ENCODE measurements at places on chromosomes 13 and 19.
A peak's percentile ranks its signal among the peaks of the same experiment; 100 is the strongest.

DNA sequence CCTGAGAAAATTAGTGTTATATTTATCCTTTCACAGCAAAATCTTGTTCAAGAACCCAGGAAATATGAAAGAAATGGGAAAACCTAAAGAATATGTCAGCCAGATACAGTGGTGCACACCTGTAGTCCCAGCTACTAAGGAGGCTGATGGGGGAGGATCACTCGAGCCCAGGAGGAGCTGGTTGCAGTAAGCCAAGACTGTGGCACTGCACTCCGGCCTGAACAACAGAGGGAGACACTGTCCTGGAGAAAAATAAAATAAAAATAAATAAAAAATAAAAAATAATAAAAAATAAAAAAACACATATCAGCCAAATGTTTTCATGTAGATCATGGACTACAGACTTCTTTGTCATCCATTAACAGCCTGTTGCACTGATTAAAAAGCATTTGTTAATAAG is 244.8 kb upstream of the KLHL1 start:
- peak; percentile 56 for DNase-seq

GRCh38 chr19:47523473-47523872 is 8.6 kb upstream of the NAPA start:
- DNase-seq = no peak

DNA sequence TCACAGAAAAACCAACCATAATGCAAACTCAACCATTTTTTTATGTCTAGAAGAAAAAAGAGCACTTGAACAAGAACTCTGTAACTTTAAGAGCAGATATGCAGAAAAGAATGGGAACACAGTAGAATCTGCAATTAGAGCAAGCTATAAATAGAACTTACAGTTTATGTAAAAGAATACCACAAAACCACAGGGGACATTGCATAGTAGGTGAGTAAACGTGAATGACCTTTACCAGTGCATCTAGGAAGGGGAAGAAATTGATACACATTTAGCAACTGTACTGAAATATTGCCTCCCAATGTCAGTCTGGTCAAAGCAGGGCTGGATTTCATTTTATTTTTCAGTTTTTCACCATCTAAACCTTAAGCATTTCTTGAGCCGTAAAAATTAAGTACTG is 242.2 kb upstream of the EDNRB start:
- no peak for DNase-seq

DNA sequence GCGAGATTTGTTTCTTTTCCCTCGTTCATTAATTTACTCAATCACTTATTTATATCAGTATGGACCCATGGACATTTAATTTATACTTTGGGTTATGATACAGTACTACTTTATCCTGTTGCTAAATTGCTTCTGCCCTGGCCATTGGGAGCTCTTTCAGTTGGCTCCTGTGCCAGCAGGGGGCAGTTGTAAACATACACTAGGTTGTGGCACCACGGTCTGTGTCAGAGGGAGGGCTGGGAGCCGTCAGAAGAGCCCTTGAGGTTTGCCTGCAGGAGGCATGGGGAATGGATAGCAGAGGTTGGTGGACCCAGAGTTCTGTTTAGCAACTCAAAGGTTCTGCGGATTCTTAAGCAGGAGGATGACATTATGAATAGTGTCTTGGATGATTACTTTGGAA is 94.3 kb downstream of the ERCC5 start:
- peak; percentile 77 for DNase-seq

- DNase-seq = no peak
These were observed 7.6 kb upstream of the SLC7A10 start for GRCh38 chr19:33233056-33233873.

GRCh38 chr13:112249644-112250610 is 126.2 kb upstream of the SPACA7 start:
- DNase-seq = peak; percentile 50

Measured in endodermal cell (in vitro differentiated cells).